Neural progenitor cell (in vitro differentiated cells): ENCODE measurements at places on chromosomes 11 and 22. TPM values are rescaled to one million over a fixed set of nuclear protein-coding genes. Genes with fewer than 3 reads are reported as not detected.

The LRRC55 gene
- 1.4 and 2.2 TPM in 2 replicates for total RNA-seq

- DNase-seq: no peak
Measured at GRCh38 chr11:19683141-19683805, 29.4 kb upstream of the NAV2 start.

GRCh38 chr11:40280159-40281051, 1179.0 kb downstream of the LRRC4C start:
- DNase-seq: no peak

DNA sequence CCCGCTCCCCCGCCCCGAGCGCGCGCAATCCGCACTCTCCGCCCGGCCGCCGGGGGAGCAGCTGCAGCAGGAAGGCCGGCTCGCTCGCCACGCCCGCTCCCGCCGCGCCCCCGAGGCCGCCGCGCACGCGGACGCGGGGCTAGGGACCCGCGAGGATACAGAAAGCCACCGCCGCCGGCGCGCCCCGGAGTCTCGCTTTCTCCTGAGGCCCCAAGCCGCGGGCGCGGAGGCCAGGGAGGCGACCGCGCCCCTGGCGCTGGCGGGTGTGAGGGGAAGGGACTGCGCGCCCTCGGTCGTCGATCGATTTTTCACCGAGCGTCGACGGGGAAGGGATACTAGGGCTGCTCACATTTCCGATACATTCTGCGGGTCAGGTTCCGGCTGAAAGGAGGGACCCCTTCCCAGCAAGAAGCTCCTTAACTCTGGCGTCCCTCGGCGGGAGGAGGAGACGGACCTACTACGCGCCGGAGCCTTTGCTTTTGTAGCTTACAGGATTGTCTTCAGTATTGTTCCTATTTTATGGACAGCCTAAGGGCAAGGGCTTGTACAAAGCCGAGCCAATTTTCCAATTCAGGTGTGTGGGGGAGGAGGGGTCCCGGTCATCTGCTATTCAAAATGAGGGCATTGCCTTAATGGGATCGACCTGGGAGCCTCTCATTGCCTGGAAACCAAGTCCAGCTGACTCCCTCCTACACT, 416 bp upstream of the GAB2 start:
- DNase-seq: peak; percentile 94

DNA sequence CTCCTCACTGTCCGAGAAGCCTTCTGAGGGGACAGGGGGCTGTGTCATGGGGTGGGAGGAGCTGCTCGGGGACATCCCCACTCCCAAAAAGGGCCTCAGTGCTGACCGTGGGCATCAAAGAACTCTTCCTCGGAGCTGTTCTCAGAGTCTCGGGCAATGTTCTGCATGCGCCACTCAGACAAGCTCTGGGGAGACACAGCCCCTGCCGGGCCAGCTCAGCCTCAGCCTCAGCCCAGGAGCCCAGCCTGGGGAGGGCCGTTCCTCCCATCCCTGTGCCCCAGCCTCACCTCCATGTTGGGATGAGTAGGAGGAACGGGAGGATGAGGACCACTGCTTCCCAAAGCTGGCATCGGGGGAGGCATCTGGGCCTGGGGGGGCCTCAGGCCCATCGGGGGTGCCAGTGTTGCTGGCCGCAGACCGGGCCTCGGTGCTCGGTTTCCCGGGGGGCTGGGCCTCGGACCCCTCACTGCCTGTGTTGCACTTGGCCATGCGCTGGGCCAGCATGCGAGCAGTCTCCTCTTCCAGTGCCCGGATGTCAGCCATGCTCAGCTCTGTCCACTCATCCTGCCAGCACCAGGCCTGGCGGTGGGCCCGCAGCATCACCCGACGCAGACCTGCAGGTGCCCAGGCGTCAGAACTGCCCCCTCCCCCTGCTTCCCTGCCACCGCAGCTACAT, 5.2 kb downstream of the PITPNM1 start:
- no peak for DNase-seq

GRCh38 chr22:25626624-25626990, 62.1 kb downstream of the GRK3 start:
- no peak for DNase-seq

DNA sequence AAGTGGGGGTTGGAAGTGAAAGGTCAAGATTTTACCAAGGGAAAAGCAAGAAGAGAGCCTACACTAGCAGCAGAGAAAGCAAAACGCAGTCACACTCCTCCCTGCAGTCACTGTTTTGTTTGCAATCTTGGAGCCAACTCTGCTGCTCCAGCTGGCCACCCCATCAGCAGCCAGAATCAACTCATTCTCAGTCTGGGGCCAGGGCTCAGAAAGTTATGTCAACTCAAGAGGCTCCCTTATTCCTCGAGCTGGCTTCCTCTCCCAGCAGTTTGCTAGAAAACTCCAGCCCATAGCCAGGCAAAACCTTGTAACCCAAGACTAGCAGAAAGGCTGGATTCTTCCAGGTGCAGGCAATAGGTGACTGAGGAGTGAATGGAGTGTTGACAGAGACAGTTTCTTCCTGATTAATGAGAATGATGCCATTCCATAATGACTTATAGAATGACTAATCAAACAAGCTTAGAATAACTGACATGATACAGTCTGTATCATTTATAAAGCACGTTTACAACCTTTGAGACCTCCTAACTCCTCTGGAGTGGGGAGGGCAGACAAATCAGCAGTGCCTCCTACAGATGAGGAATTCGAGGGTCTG, 53.4 kb downstream of the P4HA3 start:
- DNase-seq: no peak

- DNase-seq: peak; percentile 47
Measured at GRCh38 chr22:49826603-49827270, 936 bp downstream of the BRD1 start.

The TRIM6 gene
- total RNA-seq: 7.1 and 7.4 TPM in 2 replicates
